ENCODE measurements at places on chromosomes 4 and X.
A peak's percentile ranks its signal among the peaks of the same experiment; 100 is the strongest.

DNA sequence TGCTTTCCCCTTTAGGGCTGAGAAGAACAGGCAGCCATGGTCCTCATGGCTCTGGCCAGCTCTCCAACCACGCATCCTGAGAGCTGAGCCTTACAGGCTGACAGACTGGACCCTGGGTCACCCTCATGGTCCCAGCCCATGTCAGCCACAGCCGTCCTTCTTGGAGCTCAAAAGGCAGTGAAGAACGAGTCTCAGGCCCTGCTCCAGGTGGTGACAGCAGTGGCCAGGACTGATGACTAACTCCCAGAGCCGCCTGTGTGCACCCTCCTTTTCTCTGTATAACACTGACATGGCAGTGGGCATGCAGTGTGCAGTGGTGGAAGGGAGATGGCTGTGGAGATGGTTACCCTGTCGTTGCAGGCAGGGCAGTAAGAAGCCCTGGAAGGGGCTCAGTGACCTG, 10.3 kb upstream of the DUSP9 start:
- H3K4me1 ChIP-seq, result peaks cover 4% of the 10 kb centered on the region
- no peak overlapping the region for H3K4me3 ChIP-seq
- no peaks in the 10 kb centered on the region for H3K36me3 ChIP-seq
- DNase-seq, result no peak

GRCh38 chrX:150700107-150700506, 6.9 kb downstream of the MTMR1 start:
- no peak for DNase-seq
- H3K27me3 ChIP-seq, result no peaks in the 10 kb centered on the region
- peak overlapping the region; percentile 57 for H3K27ac ChIP-seq
- H3K4me3 ChIP-seq, result no peak overlapping the region

- H3K4me1 ChIP-seq, result no peaks in the 10 kb centered on the region
- no peak overlapping the region for H3K27ac ChIP-seq
- DNase-seq, result no peak
- H3K4me3 ChIP-seq, result no peak overlapping the region
- no peaks in the 10 kb centered on the region for H3K27me3 ChIP-seq
Observed at GRCh38 chr4:179597301-179597700, 2155.1 kb upstream of the AGA start.

- H3K4me1 ChIP-seq, result no peaks in the 10 kb centered on the region
- no peak overlapping the region for H3K27ac ChIP-seq
- H3K27me3 ChIP-seq, result no peaks in the 10 kb centered on the region
Observed at GRCh38 chr4:56326363-56326762, 60.9 kb downstream of the AASDH start.

- H3K36me3 ChIP-seq, result no peaks in the 10 kb centered on the region
- H3K27ac ChIP-seq, result no peak overlapping the region
- H3K27me3 ChIP-seq, result no peaks in the 10 kb centered on the region
- no peaks in the 10 kb centered on the region for H3K4me1 ChIP-seq
Observed at GRCh38 chr4:19694812-19695211, 556.9 kb upstream of the SLIT2 start.

DNA sequence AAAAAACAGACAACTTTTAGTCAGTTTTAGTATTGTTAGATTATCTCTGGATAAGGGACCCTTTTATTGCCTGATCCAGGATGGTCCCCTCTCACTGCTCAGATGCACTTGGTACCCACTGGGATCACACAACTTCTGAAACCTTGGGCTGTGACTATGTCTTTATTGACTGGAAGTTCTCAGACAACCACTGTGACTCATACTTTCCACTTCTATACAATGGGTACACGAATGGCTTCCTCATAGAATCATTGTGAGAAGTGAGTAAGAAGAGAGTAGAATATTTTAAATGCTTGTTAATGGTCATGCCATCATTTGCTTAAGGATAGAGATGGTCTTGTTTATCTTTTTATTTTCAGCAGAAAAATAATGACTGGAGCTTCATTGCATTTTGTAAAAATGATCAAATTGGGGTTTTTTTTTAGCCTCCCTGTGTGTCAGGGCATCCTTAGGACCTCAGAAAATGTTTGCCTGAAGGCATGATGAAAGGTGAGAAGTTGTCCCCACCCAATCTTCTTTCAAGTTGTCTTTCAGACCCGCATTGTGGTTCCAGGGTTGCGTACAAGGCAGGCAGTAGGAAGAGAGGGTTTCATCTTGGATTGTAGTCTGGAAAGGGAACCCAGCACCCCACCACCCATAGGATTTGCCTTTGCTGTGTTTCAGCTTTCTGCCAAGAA, 115.1 kb downstream of the CPEB2 start:
- no peak for DNase-seq
- H3K36me3 ChIP-seq, result peaks cover 22% of the 10 kb centered on the region
- H3K27me3 ChIP-seq, result peaks cover 12% of the 10 kb centered on the region
- no peaks in the 10 kb centered on the region for H3K4me1 ChIP-seq

- no peaks in the 10 kb centered on the region for H3K27me3 ChIP-seq
- no peak overlapping the region for H3K4me3 ChIP-seq
- no peak for DNase-seq
- H3K36me3 ChIP-seq, result no peaks in the 10 kb centered on the region
- H3K4me1 ChIP-seq, result no peaks in the 10 kb centered on the region
Observed at GRCh38 chr4:173362666-173363065, 8.1 kb upstream of the SAP30 start.

DNA sequence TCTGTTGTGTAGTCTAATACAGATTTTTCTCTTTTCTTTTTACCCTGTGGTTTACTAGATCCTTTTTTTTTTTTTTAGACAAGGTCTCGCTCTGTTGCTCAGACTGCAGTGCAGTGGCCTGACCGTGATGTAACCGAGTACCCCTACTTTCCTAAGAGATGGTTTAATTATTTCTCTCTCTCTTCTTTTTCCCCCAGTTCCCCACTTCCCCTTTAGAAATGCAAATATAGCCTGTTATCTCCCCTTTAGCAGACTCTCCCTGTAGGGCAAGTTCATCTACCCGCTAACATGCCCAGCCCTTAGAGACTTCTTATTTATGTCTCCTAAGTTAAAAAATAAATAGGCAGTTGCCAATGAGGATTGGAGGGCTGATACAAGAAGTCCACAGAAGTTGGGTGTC, 4.5 kb downstream of the SNX25 start:
- DNase-seq, result no peak
- no peak overlapping the region for H3K27ac ChIP-seq
- peaks cover 23% of the 10 kb centered on the region for H3K4me1 ChIP-seq
- no peaks in the 10 kb centered on the region for H3K36me3 ChIP-seq
- no peak overlapping the region for H3K4me3 ChIP-seq

DNA sequence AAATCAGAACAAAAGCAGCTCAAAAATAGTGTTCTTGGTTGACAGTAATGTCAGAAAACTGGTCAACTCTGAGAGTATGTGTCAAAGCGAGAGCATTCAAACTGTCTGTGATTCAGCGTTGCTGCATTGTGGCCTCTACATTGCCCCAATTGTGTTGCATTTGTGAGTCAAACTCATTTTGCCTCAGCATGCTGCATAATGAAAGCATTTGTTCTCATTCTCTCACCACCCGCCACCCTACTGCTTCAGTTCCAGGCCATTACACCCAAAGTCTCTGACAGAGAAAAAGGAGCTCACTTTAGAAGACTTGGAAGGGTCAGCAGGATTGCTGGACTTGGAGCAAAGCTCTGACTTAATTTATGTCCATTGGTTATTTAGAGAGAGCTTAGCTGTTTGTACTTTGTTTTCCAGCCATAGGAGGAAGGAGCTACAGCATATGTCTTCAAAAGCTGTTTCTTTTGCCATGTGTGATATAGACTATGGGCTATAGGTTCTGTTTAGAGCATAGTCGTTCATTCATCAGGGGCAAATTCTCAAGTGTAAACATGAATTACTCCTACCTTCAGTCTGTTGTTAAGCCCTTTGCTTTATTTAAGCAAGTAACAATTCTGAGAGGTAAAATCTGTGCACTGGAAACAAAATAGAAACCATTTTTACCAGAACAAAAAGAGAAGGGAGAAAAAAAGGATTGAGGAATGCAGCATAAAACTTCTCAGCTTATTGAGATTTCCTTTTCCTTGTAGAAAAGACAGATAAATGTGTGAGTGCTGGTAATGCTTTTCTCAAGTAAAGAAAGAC, 153.4 kb upstream of the ANK2 start:
- no peak overlapping the region for H3K27ac ChIP-seq
- H3K4me1 ChIP-seq, result no peaks in the 10 kb centered on the region
- H3K4me3 ChIP-seq, result no peak overlapping the region
- no peaks in the 10 kb centered on the region for H3K36me3 ChIP-seq
- H3K27me3 ChIP-seq, result peaks cover 8% of the 10 kb centered on the region

DNA sequence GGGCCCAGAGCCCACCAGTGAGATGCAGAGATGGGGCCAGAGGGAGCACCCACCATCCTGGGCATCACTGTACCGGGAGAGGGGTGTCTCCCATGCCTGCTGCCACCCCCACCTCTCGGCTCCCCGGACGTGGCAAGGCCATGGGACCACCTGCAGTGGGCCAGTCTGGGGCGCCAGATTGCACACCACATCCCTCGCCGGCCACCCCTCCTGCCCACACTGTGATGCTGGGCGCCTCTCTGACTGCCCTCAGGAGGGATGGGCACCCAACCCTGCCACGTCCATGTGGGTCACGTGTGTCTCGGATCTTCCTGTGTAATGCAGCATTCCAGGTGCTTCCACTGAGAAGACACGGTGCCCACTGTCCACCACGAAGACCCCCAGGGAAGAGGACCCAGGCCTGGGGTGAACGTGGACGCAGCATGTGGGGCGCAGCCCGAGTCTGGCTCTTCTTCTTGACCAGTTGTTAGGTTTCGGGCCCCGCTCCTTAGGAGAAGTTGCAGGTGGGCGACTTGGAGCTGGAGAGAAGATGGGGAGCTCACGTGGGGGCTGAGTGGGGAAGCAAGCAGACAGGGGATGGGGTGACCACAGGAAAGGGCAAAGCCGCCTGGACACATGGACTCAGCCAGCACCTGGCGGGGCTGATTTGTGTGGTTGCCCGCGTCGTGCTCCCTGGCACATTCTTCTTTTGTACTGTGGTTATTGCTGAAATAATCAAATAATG, 47.7 kb downstream of the ZFYVE28 start:
- no peak for DNase-seq
- H3K4me1 ChIP-seq, result no peaks in the 10 kb centered on the region
- H3K27ac ChIP-seq, result no peak overlapping the region
- H3K4me3 ChIP-seq, result no peak overlapping the region
- no peaks in the 10 kb centered on the region for H3K36me3 ChIP-seq

- H3K4me3 ChIP-seq, result peak within 1 kb of the TSS; percentile 78
- H3K36me3 ChIP-seq, result peaks cover 5% of the 10 kb centered on the region
- H3K27me3 ChIP-seq, result peaks cover 41% of the 10 kb centered on the region
- DNase-seq, result no peak
Observed at GRCh38 chr4:113979148-113979904, at the start of gene ARSJ. ARSJ (minus strand) TSS chr4:113979647; CDS start chr4:113978834, 813 bp downstream.

- no peaks in the 10 kb centered on the region for H3K4me1 ChIP-seq
- no peak for DNase-seq
- no peak overlapping the region for H3K4me3 ChIP-seq
- H3K36me3 ChIP-seq, result no peaks in the 10 kb centered on the region
- H3K27ac ChIP-seq, result no peak overlapping the region
Observed at GRCh38 chr4:81195475-81195874, 19.5 kb downstream of the PRKG2 start.

DNA sequence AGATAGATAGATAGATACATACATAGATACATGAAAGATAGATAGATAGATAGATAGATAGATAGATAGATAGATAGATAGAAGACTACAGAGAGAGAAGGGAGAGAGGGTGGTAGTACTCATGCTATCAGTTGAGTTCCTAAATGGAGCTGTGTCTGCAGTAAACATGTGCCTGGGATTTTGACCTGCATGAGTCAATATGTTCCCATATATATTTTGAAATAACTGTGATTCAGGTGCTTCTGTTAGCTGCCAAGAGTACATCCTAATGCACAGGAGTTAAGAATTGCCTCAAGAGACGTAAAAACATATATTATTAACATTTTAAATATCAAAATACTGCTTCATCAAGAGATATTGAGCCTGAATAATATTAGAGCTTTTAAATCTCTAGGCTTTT, 379.4 kb downstream of the GRXCR1 start:
- no peaks in the 10 kb centered on the region for H3K27me3 ChIP-seq
- no peak for DNase-seq
- no peaks in the 10 kb centered on the region for H3K36me3 ChIP-seq
- H3K4me1 ChIP-seq, result no peaks in the 10 kb centered on the region
- H3K27ac ChIP-seq, result no peak overlapping the region

- no peak overlapping the region for H3K4me3 ChIP-seq
- H3K27ac ChIP-seq, result no peak overlapping the region
Observed at GRCh38 chr4:81377191-81377590, 94.5 kb downstream of the RASGEF1B start.

- peaks cover 29% of the 10 kb centered on the region for H3K4me1 ChIP-seq
- no peaks in the 10 kb centered on the region for H3K27me3 ChIP-seq
- DNase-seq, result no peak
- H3K27ac ChIP-seq, result no peak overlapping the region
- no peak overlapping the region for H3K4me3 ChIP-seq
- no peaks in the 10 kb centered on the region for H3K36me3 ChIP-seq
Observed at GRCh38 chrX:19829814-19830213, 57.6 kb downstream of the SH3KBP1 start.

GRCh38 chr4:52116641-52117040, 65.5 kb downstream of the SPATA18 start:
- no peaks in the 10 kb centered on the region for H3K27me3 ChIP-seq
- DNase-seq, result no peak
- no peak overlapping the region for H3K27ac ChIP-seq
- no peaks in the 10 kb centered on the region for H3K4me1 ChIP-seq
- no peak overlapping the region for H3K4me3 ChIP-seq

GRCh38 chr4:189071241-189071640, 869.4 kb upstream of the FRG1 start:
- H3K27ac ChIP-seq, result no peak overlapping the region
- H3K4me3 ChIP-seq, result no peak overlapping the region
- H3K27me3 ChIP-seq, result no peaks in the 10 kb centered on the region
- no peaks in the 10 kb centered on the region for H3K36me3 ChIP-seq
- DNase-seq, result no peak
- H3K4me1 ChIP-seq, result no peaks in the 10 kb centered on the region

DNA sequence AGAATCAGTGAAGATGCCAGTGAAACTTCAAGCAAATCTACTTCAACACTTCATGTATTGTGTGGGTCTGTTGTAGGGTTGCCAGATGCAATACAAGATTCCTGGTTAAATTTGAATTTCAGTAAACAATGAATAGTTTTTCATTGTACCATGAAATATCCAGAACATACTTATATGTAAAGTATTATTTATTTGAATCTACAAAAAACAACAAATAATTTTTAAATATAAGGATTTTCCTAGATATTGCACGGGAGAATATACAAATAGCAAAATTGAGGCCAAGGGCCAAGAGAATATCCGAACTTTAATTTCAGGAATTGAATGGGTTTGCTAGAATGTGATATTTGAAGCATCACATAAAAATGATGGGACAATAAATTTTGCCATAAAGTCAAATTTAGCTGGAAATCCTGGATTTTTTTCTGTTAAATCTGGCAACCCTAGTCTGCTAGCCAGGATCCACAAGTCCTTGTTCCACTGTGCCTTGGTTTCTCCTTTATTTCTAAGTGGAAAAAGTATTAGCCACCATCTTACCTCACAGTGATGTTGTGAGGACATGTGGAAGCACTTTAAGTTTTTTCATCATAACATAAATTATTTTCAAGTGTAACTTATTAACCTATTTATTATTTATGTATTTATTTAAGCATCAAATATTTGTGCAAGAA, 2.3 kb downstream of the CXCL8 start:
- H3K27me3 ChIP-seq, result no peaks in the 10 kb centered on the region
- no peaks in the 10 kb centered on the region for H3K36me3 ChIP-seq
- DNase-seq, result no peak
- H3K27ac ChIP-seq, result no peak overlapping the region
